ENCODE measurements at places on chromosomes 12 and 14.
A peak's percentile ranks its signal among the peaks of the same experiment; 100 is the strongest.

DNA sequence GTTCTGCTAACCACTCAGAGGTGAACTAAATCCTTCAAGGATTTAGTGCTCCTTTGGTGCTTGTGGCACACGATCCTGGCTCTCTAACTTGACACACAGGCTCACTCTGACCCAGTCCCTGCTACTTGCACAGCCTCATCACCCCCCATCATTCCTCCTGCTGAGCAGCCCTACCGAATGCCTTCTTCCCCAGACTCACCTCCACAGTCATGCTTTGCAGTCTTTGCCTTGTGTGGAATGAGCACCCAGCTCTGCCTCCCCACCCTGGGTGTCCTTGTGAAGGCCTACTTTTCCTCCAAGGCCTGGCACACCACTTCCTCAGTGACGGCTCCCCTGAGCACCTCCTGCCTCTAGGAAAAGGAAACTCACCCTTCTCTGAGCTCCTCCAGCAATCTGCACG is 7.9 kb upstream of the TINF2 start:
- DNase-seq = no peak

DNA sequence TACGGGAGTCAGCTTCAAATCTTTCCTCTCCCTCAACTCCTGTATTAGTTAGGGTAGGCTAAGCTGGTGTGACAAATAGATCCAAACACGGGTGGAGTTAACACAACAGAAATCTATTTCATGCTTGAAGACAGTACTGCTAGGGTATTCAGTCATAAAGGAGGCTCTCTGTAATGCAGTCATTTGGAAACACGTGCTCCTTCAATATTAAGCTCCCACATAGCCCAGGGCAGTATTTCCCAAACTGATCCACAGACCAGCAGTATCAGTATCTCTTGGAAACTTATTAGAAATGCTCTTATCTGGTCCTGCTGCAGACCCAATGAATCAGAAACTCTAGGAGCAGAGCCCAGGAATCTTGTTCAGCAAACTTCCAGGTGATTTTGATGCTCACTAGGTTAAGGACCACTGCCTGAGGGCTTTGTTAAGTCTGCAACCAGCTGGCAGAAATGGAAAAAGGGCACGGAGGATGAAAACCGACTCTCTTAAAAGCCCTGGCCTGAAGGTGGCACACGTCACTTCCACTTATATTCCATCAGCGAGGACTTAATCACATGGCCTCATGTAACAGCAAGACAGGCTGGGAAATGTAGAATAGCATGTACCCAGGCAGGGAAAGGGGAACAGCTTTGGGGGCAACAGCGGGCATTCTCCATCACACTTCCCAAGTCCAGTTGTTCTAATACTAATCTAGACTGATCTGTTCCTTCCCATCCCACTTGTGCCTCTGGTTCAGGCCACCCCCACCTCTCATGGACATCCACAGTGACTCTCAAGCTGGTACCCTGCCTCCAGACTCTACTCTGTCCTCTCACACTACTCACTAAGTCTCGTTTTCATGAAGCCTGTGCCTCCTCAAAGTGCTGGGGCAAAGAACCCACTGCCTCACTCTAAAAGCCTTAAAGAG is 38.2 kb upstream of the RIC8B start:
- DNase-seq = peak; percentile 52

GRCh38 chr12:42568952-42569915 is 20.3 kb downstream of the PRICKLE1 start:
- DNase-seq = peak; percentile 79

GRCh38 chr12:29519585-29520182 is 22.2 kb upstream of the OVCH1 start:
- DNase-seq = no peak

GRCh38 chr14:81206115-81206514 is 14.6 kb downstream of the GTF2A1 start:
- no peak for DNase-seq

- no peak for DNase-seq
Observed at GRCh38 chr12:124780336-124780735, 83.3 kb downstream of the SCARB1 start.

Measured in NCI-H1417 (cell line).